ENCODE measurements at places on chromosomes 16 and 17.

DNA sequence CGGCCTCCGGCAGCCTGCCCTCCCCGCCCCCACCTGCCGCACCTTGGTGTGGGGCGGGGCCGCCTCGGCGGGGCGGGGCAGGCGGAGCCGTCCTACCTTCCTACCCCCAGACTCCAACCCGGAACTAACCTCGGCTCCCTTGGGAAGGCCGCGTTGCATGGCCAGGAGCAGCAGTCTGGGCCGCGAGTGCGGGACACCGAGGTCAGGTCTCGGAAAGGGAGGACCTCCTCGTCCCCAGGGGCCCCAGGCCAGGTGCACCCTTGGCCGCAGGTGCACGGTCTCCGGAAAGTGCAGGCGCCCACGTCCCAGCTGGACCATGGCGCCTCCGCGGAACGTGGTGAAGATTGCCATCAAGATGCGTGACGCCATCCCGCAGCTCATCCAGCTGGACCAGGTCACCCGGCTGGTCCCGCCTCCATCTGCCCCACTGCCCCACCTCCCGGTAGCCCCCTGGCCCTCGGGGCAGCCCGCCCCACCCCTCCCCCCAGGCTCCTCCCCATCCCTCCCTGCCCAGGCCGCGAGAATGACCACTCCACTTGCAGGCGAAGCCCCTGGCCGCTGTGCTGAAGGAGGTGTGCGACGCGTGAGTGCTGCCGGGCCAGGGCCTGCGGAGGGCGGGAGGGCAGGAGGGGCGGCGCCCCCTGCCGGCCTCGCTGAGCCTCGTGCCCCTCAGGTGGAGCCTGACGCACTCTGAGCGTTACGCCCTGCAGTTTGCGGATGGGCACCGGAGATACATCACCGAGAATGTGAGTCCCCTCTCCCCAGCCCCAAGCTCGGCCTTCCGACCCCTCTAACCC, at the start of gene ELMO3:
ELMO3 (plus strand) TSS at position 121 of the 797 bp plus-strand sequence; CDS start at position 317, 196 bp downstream.
- no peak for DNase-seq

GRCh38 chr16:83940630-83941378, 12.2 kb upstream of the OSGIN1 start:
- no peak for DNase-seq

- no peak for DNase-seq
Observed at GRCh38 chr16:73672135-73672534, 624.2 kb upstream of the ZFHX3 start.

GRCh38 chr17:39099663-39100286, 51.7 kb downstream of the PLXDC1 start:
- DNase-seq, result no peak

- DNase-seq, result no peak
Observed at GRCh38 chr17:79078476-79079190, 4.0 kb downstream of the ENGASE start.

DNA sequence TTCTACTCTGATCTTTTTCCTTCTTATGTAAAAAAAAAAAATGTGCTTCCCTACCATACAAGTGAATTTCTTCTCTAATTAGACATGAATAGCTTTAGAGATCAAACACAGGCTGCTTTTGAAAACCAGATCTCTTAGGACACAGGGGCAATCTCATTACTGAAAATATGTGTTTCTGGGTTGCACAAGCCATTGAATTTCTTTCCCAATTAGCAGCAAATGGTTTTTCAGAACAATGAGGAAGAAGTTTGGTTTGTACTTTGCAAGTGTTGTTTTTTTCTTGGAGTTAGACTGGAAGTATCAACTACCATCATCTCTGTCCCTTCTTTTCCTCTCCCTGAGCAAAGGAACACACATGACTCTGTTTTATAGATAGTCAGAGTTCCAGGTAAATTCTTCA, 5.6 kb upstream of the ANKS4B start:
- DNase-seq, result no peak

- DNase-seq, result no peak
Observed at GRCh38 chr16:66566051-66566901, at the start of gene CMTM1. Gene CMTM1, plus strand, starts transcription at chr16:66566439. Its CDS starts 75 bp downstream, at chr16:66566514.

DNA sequence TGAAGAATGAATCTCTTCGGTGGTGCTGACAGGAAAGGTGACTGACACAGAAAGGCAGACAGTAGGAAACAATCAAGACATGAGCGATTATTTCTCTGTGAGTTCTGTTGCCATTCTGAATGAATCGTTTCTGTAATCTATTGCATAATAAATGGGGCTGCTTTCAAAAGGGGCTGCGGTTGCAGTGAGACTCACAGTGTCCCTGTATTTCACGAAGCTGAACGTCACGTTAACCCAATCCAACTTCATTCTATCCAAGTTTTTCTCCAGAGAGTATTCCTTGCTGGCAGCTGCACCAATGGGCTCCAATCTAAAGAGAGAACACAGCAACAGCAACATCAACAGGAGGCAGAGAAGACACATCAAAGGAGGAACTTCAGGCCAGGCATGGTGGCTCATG, 75.4 kb downstream of the DNAH3 start:
- no peak for DNase-seq

GRCh38 chr16:6694636-6695035, 638.0 kb upstream of the RBFOX1 start:
- no peak for DNase-seq

DNA sequence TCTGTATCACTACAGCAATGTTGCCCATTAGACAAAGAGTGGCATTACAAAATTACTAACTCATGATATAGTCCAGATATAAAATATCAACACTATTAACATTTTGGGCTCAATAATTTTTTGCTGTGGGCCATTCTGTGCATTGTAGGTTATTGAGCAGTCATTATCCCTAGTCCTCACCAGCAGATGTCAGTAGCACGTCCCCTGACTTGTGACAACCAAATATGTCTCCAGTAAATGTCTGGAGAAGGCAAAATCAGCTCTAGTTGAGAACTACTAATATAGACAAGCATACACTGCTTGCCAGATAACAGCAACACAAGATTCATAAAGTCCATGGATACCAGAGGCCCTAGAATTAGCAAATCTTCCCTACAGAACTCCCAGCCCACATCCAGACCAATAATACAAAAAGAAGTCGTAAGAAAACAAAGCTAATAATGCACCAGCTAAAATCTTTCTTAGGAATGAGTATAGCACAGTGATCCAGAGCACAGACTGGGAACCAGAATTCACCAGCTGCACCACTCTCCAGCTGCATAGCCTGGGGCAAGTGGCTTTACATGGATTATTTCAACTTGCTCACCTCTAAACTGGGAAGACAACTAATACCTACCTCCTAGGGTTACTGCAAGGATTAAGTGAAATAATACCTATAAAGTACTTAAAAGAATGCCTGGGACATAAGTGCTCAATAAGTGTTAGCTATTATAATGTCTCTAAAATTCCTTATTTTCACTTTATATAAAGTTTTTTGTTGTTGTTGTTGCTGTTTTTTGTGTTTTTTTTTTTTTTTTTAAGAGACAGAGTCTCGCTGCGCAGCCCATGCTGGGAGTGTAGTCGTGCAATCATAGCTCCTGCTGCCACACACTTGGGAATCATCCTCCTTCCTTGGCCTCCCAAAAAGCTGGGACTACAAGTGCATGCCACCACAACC, 23.7 kb downstream of the HELZ start:
- no peak for DNase-seq

GRCh38 chr17:55639096-55639495, 83.6 kb downstream of the TMEM100 start:
- no peak for DNase-seq

GRCh38 chr17:10072556-10073425, 125.6 kb downstream of the GAS7 start:
- DNase-seq, result no peak

DNA sequence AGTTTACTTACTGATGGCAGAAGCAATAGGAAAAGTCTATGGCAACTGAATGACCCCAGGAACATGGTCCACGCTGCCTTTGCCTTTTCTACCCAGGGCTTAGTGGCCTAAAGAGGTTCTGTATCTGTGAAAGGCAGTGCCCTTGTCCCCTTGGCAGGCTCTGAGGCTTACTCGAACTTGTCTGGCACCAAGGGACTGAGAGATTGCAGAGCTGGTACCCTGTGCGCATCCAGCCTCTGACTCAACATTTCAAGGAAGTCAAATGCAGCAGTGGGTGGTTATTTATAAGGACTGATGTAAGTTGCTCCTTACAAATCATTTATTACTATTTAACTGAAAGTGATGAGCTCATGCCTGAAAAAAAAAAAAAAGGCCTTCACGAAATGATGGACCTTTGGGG, 299.9 kb upstream of the MYOCD start:
- DNase-seq, result no peak

DNA sequence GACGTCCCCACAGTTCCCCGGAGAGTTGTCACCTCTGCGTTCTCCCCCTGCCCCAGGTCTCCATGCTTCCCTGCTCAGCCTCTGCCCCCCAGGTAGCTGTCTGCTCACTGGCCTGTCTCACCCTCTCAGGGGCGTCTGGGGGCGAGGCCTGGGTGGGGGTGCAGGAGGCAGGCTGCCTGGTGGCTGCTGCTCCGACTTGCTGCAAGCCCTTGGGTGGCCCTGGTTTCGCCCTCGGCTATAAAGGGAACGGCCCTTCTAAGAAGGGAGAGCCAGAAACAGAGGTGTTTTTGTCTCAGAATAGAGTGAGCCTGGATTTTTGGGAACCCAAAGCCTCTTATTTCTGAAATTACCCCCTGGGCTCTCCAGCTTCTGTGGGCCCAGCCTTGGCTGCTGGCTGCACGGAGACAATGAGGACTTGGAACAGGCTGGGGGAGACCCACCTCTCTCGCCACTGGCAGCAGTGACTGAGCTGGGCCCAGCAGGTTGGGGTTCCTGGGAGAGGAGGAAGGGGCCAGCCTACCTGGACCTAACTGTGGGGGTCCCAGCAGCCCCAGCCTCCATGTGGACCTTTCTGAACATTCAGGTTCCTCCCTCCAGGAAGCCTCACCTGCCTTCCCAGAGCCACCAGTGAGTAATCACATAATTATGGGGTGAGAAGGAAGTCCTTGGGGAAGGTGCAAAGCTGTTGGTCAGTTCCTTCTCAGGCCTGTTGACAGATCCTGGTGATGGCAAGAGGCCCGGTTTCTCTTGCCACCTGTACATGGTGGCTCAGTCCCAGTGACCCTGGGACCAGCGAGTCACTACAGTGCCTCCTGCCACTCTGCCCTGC, 15.5 kb upstream of the SPNS2 start:
- DNase-seq, result no peak

- no peak for DNase-seq
Observed at GRCh38 chr17:45316434-45317110, at the start of gene MAP3K14. Gene MAP3K14, minus strand, starts transcription at chr17:45317020. Its CDS starts 26,275 bp downstream, at chr17:45290745.

DNA sequence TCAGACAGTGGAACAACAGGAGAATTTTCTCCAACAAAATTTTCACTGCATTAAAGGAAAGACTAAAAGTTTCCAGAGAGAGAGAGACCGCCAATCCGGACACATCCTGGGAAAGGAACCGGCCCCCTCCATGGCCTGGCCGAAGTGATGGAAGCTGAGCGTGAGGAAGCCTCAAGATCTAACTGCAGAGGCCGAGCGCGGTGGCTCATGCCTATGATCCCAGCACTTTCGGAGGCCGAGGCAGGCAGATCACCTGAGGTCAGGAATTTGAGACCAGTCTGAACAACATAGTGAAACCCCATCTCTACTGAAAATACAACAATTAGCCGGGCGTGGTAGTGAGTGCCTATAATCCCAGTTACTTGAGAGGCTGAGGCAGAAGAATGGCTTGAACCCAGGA, 3.9 kb downstream of the CTRB2 start:
- DNase-seq, result no peak

- no peak for DNase-seq
Observed at GRCh38 chr17:71444078-71444477, 676.7 kb upstream of the SOX9 start.
